ENCODE measurements at places on chromosomes 7 and 10.
A peak's percentile ranks its signal among the peaks of the same experiment; 100 is the strongest.

GRCh38 chr7:19091550-19092200, 25.8 kb downstream of the TWIST1 start:
- no peak for DNase-seq

DNA sequence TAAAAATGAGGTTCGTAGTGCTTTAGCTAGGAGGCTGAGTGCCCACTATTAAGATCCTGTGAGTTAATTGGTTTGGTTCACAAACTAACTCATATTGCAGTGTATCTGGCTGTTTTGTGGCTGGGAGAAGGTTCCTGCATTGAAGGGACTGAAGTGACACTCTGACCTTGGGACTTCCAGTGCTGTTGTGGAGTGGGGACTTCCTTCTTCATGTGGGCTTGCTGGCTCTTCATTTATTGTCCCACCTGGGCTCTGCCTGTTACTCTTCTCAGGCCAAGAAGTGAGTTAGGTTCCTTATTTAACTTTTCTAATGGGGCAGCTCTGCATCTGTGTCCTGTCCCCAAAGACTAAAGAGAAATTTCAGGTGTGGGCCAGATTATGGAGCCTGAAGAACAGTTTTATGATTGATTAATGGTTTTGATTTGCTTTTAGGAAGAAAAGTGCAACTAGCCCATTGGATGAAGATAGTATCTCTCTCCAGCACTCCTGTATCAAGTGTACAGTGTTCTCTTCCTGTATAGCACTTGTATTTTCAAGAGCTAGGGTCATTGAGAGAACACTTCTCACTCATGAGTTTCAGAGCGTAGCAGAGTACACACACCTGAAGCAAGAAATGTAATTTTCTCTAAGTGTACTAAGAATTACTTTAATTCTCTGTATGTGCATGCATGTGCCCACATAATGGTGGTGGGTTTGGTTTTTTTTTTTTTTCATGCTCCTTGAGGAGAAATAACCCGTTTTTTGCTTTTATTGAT, 54.8 kb downstream of the AUTS2 start:
- DNase-seq = no peak

- DNase-seq = no peak
These were observed 410.3 kb downstream of the TYW1 start for GRCh38 chr7:67406976-67407375.

- DNase-seq = no peak
These were observed 131.0 kb upstream of the EEPD1 start for GRCh38 chr7:36021917-36022550.

- DNase-seq = no peak
These were observed 66.2 kb upstream of the NFE2L3 start for GRCh38 chr7:26085771-26086170.

GRCh38 chr7:8389593-8390261, 43.7 kb upstream of the NXPH1 start:
- no peak for DNase-seq

DNA sequence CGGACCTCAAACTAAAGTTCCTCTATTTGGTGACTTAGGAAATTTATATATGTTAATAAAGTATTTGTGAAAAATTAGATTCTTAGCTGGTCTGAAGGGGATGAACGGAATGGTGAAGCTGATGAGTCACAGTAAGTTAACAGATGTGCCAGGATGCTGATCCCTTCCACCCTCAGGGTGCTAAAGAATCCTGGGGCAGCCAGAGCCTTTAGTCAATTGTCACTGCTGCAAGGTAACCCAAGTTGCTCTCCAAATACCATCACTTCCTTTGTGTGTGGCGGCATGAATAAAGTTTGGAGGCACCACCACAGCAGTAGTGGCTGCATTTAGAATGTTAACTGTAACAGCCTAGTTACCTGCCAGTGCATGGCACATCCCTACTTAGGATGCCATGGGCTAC, 222.6 kb upstream of the PPP1R3A start:
- DNase-seq = no peak

DNA sequence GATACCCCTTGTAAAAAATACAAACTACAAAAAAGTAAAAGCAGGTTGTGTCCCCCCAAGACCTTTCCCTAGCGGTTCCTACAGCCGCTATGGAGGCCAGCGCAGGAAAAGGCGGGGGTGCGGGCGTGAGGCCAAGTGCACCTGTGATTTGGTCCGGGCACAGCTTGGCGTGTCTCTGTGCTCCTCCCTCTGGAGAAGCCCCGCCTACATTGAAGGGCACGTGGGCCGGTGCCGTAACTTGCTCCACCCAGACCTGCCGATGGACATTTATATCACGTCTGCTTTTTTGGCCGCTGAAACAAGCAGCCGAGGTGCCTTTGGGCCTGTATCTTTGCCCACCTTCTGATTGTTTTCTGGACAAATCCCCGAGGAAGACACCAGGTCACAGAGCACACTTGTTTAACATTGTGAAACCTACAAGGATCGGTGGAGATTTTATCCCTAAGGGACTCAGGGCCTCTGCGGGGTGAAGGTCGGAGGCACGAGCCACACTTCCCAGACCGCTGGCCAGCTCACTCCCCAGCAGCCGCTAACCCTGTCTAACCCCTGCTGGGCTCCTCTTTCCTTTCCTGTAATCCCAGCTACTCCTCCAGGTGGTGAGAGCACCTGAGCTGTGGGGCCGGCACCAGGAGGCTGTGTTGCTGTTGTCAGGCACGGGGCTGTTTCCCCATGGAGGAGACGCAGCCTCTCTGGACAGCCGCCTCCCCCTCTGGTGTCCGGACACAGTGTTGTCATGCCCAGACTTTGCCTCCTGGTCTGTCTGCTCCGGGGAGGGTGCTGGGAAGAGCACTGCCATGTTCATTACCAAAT, 18.8 kb upstream of the INPP5A start:
- DNase-seq = no peak

DNA sequence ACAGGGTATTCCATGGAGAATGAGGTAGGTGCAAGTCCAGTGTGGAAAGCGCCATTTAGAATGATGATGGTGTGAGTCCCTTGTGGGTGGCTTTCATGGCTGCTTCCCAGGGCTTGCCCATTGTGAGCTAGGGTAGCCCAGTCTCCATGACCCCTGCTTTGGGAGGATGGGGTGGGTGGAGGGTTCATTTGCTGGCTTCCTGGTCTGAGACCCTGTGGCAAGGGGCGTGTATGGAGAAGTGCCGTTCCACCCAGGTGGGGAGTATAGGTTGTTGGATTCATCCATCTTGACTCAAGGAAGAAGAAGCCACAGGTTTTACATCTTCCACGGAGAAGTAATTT, 27.7 kb downstream of the CCM2 start:
- peak; percentile 33 for DNase-seq

GRCh38 chr7:112157072-112157471, 49.1 kb downstream of the DOCK4 start:
- DNase-seq = no peak

GRCh38 chr7:133115596-133115995, 33.7 kb upstream of the CHCHD3 start:
- no peak for DNase-seq

DNA sequence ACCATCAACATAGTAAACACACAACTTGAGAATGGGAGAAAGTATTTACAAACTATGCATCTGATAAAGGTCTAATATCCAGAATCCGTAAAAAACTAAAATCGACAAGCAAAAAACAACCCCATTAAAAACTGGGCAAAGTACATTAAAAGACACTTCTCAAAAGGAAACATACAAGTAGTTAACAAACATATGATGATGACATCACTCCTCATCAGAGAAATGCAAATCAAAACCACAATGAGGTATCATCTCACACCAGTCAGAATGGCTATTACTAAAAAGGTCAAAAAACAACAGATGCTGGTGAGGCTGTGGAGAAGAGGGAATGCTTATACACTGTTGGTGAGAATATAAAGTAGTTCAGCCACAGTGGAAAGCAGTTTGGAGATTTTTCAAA, 125.1 kb downstream of the TFPI2 start:
- DNase-seq = no peak

GRCh38 chr10:52194191-52194590, 119.9 kb upstream of the DKK1 start:
- no peak for DNase-seq

DNA sequence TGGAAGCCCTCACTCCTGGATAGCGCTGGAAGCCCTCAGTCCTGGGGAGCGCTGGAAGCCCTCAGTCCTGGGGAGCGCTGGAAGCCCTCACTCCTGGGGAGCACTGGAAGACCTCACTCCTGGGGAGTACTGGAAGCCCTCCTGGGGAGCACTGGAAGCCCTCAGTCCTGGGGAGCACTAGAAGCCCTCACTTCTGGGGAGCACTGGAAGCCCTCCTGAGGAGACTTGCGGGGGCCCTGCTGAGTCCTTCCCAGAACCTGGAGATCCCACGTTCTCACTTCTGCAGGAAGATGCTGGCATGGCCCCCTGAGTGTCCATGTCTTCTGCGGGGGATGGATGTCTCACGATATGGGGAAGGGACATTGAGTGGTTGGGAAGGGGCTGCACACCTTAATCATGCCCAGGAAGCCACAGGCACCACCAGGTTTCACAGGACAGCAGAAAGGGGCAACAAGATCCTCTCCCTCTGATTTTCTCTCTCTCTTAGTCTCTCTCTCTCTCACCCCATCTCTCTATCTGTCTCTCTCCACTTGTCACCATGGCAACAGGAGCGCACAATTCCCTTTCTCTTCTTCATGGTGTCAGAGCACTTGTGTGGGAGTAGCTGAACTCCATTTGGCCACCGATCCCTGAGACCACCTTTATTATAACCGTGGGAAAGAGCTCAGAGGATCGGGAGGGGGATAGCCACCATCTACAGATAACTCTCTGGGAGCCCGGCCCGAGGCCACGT, 267.0 kb downstream of the TCERG1L start:
- DNase-seq = no peak

- no peak for DNase-seq
These were observed 52.6 kb upstream of the CAPZA2 start for GRCh38 chr7:116809636-116810266.

DNA sequence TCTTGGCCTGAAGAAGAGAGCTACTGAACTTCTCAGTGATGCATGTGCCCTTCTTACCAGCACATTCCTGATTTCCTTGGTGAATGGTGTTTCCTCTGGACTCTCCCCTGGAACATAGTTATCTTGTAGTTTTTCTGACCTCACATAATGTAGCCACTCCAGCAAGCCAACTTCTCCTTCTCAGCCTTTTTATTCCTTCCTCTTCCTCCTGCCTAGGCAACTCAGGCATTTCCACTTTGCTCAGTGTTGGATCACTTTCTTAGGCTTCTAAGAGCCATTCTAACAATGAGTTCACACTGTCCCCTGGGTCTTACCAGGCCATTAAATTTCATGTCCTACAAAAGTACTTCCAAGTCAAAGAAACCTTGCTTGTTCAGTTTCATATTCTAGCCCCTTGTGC, 3.6 kb upstream of the PTTG1IP2 start:
- no peak for DNase-seq

DNA sequence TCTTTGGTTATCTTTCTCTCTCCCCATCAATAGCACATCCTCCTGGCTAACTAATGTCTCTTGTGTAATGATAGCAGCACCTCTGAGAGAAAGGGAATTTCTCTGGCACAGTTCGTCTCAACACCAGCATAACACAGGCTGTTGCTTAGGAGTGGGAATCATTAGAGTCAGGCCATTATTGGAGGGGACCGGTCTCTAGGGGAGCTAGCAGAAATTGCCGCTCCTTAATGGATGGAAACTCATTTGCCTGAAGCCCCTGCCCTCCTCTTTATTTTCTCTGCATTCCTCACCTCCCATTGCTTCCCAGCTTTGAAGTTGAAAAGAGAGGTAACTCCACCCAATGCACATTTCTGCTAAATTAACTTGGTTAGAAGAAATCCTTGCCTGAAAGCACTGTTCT, 11.9 kb downstream of the LRRC4 start:
- no peak for DNase-seq

GRCh38 chr10:6416892-6417512, 163.1 kb downstream of the PRKCQ start:
- no peak for DNase-seq

DNA sequence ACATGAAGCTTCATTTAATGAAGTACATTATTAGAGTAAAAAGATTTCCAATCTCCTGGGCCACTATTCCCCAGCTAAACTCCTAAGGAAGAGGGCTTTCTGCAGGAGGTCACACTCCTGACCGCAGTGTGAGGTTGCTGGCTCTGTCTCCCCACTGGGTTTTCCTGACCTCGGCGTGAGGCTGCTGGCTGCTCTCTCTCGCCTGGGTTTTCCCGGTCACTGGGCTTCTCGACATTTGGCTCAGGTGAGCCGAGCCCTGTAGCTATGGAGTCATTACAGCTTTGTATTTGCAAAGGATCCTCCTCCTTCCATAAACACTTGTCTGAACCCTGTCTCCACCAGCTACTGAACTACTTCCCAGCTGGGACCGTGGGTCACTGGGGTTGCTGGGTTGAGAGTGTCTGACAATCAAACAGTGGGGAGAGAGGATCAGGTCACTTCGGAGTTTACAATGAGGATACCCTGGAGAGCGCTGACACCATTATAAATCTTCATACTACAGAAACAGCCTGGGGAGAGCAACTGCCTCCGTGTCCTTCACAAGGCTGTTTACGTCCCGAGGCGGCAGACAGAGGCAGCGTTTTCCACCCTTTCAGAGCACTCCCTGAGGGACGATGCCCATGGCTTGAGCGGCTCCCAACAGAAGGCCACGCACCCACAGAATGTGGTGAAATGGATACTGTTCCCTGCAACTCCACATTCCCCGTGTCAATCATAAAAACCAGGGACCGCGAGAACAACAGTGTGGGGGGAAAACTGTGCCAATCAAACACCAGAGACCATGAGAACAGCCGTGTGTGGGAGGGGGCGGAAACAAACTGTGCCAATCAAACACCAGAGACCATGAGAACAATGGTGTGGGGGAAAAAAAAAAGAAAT, 226.2 kb downstream of the ZMYND11 start:
- no peak for DNase-seq

DNA sequence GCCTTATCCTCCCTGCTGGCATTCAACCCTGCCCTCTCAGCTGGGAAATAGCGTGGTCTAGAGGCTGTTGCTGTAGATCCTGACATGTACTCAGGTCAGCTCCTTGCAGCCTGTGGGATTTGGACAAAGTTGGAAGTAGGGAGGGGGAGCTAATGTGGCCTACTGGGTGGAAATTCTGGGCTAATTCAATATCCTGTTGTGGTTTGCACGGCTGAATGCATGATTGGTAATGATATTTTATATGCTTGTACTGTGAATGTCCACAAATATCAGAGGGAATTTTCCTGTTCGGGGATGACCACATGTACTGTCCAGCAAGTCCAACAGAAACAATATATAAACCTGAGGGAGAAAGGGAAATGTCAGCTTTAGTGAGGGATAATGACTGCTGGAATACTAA, 22.1 kb upstream of the NPVF start:
- DNase-seq = no peak

DNA sequence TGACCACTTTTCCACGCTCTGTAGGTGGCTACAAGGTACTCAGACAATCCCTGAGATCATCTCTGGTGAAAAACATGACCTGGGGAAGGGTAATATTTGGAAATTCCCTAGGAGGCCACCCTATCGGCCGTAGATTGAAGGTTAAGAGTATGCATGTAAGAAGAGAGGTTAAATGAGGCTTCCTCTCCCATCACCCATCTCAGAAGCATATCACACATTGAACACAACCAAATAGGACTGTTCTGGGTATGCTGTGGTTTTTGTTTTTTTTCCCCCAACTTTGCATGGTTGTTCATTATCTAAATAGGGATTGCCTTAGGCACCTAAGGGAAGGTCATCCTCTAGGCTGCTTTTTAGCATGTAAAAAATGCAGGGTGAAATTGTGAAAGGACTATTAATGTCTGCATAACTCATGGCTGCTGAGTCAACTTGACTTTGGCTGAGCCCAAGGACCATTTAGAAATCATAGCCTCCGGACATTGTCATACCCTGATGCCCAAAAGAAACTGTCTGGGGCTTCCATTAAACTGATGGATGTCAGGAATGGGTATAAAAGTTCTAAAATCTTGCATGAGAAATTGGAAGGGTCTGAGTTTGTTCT, 24.7 kb upstream of the ST8SIA6 start:
- DNase-seq = no peak

All from ascending aorta (tissue), 2 donors.